ENCODE measurements at places on chromosomes 3 and 15.

DNA sequence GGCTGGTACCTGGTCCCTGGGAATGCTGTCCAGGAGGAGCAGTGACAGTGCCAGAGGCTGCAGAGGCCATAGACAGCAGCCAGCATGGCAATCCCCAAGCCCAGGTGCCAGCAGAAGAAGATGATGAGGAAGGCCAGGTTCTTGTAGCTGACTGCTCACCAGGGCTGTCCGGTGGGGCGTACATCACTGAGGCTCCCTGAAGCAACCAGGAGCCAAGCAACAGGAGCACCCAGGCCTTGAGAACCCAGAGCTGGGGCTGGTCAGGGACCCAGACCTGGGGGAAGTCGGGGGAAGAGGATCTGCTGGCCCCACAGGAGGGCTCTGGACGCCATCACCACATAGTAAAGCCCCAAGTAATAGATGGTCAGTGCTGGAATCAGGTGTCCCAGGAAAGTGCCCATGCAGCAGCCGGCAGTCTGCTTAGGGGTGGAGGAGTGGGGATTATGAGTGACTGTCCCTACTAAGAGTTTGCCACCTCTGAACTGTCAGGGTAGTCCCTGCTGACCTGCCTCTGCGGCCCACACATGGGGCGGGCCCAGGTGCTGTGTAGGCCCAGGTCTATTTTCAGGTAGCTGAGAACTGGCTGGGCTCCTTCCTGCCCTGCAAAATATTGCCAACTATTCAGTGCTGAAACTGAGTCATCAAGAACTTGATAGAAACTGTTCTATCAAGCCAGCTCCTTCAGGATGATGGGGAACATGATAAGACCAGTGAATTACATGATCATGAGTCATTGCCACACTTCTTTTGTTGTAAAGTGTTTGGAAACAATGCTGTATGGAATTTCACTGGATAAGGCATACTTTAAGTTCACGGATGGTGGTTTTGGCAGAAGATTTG, 68.7 kb downstream of the CHRD start:
- peak; percentile 72 for DNase-seq

DNA sequence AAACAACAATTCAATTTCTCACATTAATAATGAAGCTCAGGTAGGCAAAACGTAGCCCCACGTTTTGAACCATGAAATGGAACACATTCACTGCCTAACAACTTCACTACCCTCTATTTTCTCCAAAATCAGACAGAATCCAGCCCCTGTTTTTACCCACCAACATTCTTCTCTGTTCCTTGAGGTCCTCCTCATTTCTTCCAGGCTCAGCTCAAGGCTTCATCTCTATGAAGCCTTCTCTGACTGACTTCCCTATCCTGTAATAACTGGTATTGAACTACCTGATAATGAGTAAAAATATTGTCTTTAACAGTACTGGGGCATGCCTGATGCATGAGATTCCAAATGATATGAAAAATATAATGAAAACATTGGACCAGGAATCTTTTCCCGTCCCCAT, 2.2 kb downstream of the TFRC start:
- DNase-seq = no peak

GRCh38 chr3:38139191-38139590, 730 bp downstream of the MYD88 start:
- DNase-seq = no peak

- peak; percentile 92 for DNase-seq
These were observed 17.7 kb downstream of the EEFSEC start for GRCh38 chr3:128170866-128171516.

- DNase-seq = peak; percentile 99
These were observed 56.7 kb upstream of the BLM start for GRCh38 chr15:90660195-90660998.

GRCh38 chr3:120497818-120498217, 47.0 kb upstream of the FSTL1 start:
- DNase-seq = peak; percentile 50

DNA sequence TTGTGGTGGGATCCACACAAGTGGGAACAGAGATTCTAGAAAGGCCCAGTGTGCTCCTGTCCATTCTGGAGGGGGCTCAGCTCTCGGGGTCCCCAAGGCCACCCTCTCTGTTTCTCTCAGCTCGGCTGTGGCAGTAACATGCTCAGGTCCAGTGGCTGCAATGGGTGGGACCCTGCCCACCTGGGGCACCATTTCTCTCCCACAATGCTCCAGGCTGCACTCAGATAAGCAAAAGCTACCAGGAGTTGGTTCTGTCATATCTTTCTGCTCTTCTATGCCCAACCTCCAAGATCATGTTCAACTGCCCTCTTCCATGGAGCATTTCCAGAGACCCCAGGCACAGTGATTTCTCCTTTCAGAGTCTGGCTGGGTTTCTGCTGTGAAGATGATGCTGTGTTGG, 40.8 kb downstream of the ITGA11 start:
- no peak for DNase-seq

DNA sequence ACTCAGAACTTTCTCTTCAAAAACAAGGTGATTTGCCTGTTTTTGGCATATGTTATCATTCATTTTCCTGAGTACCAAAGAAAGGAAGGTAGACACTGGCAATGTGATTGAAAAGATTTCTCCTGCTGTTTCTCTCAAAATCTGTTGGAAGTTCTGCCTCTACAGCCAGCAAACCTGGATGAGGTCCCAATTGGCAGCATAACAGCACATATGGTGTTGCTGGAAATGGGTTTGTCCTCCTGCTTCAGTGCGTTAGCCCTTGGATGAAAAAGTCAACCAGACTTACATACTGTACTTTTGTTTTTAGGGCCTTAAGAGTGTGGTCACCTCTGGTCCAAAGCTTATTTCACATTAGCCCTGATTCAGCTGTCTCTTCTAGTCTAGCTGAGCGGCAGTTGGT, 237.6 kb upstream of the MME start:
- DNase-seq = no peak

GRCh38 chr3:114624571-114625181, 330.8 kb downstream of the TIGIT start:
- peak; percentile 98 for DNase-seq

- DNase-seq = peak; percentile 50
These were observed 287.8 kb upstream of the MCTP2 start for GRCh38 chr15:93943586-93943985.

DNA sequence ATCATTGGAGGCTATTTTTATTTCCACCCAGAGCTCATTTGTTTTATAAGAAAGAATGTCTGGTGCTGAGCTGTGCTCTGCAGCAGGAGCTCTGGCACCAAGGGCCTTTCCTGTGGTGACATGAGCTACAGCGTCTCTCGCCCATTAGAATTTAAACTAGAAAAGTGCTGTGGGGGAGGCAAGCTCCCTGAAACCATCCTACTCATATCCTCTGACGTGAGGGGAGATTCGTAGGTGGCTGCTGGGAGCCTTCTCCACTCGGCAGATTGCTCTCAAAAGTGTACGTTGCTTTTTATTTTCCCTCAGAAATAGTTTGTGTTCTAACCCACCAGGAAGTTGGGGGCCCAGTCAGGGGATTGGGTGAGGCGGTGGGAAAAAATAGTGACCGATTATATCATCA, 76.3 kb upstream of the ARHGEF3 start:
- DNase-seq = no peak

GRCh38 chr3:54660714-54661132, 267.1 kb downstream of the LRTM1 start:
- peak; percentile 8 for DNase-seq

DNA sequence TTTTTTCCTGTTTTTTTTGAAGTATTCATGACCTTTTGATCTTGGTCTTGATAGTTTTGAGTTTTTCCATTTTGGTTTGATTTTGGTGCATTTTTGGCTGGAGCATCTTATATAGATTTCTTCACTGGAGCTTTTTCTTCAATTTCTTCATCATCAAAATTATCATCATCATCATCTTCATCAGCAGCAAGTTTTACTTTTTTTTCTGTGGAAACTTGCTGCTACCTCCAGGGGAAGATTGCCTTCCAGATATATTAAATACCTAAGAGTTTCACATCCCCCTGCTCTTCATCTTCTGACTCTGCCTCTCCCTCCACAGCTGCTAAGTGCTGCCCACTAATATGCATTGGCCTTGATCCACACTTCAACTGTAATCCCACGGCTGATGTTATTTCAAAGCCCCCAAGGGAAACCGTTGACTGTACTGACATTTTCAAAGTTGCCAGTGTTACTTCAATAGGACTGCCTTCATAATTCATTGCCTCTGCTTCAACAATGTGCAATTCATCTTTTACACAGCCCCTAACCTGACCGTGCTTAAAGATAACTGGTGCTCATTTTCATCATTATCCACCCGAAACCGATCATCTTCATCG, 151.7 kb downstream of the NR1D2 start:
- no peak for DNase-seq

DNA sequence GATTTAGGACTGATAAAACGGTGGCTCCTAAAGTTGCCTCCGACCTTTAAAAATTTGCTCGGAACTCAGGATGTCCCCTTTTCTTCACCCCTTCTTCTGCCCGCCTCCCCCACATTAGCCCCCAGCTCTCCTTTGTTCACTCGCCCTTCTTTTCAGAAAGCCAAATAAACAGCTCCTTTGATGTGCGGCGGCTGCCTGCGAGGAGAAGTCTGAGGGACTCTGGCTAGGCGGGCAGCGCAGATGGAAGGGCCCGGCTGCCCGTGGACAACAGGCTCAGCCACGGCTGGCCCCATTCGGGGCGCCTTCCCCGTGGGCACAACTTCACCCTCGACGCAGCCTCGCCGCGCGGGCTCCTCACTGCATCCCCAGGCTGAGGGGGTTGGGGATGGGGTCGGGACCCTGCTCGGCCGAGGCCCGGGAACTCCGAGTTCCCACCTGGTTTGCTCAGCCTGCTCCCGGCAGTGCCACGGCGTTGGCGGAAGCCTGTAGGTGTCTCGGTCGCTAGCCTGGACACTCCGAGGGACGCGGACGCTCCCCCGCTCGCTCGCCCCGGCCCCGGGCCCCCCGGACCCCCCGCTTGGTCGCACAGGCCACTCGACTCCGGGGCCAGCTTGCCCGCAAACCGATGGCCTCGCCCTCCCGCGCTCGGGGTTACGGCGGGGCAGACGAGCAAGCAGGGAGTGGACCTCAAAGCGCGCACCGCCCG, 897 bp upstream of the TLE3 start:
- peak; percentile 68 for DNase-seq

- peak; percentile 91 for DNase-seq
These were observed 11.6 kb downstream of the EAF1 start for GRCh38 chr3:15438983-15439382.

- DNase-seq = peak; percentile 45
These were observed 69.6 kb downstream of the EFCAB12 start for GRCh38 chr3:129358772-129359371.

GRCh38 chr3:58604031-58604430, 26.8 kb upstream of the FAM107A start:
- no peak for DNase-seq

DNA sequence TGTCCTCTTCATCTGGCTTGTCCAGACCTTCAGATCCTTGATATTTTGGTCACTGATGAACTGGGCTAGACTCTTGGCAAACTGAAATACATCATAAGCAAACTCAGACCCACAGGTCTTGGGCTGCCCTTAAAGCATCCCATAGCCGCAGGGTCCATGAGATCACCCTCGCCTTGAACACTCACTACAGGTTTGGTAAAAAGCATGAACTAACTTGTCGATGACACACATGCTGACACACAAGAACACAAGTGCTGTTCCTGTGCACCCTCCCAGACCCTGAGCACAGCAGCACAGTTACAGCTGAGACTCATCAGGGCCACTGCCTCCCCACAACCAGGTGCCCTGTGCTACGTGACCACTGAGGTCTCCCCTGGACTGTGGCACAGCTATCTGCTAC, 21.0 kb downstream of the PFKFB4 start:
- DNase-seq = no peak

DNA sequence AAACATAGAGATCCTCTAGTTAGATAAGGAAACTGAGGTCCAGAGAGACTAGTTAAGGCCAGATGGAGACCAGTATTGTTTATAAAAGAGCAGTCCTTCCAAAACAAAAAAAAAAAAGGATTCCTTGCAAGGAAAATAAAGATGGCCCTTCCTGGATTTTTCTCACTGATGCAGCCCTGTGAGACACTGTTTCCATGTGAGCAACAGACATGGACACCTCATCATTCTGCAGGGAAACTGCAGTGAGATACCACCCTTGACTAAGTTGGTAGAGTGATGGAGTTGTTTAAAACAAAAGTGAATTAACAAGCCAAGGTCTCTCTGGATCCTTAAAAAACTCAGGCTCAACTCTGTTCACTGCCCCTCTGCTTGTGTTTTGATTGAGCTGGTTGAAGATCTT, 65.6 kb upstream of the MYZAP start:
- peak; percentile 72 for DNase-seq

- DNase-seq = no peak
These were observed 38.9 kb downstream of the RBMS3 start for GRCh38 chr3:29319798-29320197.

DNA sequence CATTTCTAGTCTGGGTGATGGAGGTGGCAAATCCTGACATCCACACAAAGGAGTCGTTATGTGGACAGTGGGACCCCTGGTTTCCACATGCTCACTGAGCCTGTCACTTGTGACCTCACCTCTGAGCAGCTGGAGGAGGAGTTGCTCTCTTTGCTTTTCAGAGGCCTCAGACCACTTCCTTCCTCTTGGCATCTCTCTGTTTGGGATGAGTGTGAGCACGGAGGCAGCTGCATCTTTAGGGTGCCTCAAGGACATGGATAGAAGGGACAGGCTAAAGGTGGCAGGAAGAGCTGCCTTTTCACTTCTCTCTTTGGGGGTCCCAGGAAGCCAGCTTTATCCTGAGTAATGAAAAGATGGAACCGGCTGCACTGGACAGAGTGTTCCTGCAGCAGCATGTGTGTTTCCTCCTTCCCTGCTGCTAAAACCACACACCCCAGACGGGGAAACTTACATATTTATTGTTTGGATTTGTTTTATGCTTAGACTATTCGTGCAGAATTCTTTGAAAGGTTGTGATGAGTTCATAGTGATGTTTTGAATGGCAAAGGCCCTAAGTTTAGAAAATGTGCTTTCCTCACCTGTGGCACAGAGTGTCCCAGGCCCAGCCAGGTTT, 31.8 kb downstream of the GPR171 start:
- no peak for DNase-seq

DNA sequence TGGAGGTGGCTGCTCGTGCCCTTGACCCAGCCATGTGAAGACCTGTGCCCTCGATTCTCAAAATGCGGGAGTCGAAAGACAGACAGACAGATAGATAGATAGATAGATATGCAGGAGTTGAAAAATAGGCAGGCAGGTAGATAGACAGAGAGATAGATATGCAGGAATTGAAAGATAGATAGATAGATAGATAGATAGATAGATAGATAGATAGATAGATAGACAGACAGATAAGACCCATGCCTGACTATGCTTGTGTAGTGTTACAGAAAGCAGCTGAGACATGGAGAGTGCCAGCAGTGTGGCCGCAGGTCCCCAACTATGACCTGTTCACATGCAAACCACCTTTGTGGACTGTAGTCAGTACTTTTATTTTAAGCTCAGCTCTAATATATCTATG, 17.2 kb downstream of the GPD1L start:
- no peak for DNase-seq

Measured in GM23248 (cell line).